ENCODE measurements at places on chromosomes 11 and 22. TPM values are rescaled to one million over a fixed set of nuclear protein-coding genes. Genes with fewer than 3 reads are reported as not detected.

Gene APOA4
- total RNA-seq = not detected

Gene GVQW3
- total RNA-seq = 15.9 TPM

Gene BIK
- 0.32 TPM for total RNA-seq

Gene ANAPC15
- total RNA-seq = 25.4 TPM

Gene RAB38
- total RNA-seq = not detected

Gene OR2AG1
- 0.86 TPM for total RNA-seq

Gene NXPE4
- total RNA-seq = not detected

Gene CASP1
- not detected for total RNA-seq

Gene PHLDB1
- 50.4 TPM for total RNA-seq

Gene APOL1
- 0.16 TPM for total RNA-seq

Gene APOA5
- total RNA-seq = not detected

Gene SPON1
- total RNA-seq = 10.3 TPM

Gene TIMM8B
- total RNA-seq = 125 TPM

Gene MYEOV
- total RNA-seq = 0.08 TPM

Gene MCAM
- 11.0 TPM for total RNA-seq

Gene NPAS4
- total RNA-seq = 7.4 TPM

Gene C11orf91
- total RNA-seq = not detected

All from motor neuron (in vitro differentiated cells).